ENCODE measurements at places on chromosomes 1 and 21. TPM values are rescaled to one million over a fixed set of nuclear protein-coding genes. Genes with fewer than 3 reads are reported as not detected.

GRCh38 chr1:45552331-45552730 is 1.7 kb downstream of the AKR1A1 start:
- no peak overlapping the region for H3K27ac ChIP-seq
- H3K36me3 ChIP-seq = peaks cover 6% of the 10 kb centered on the region
- no peaks in the 10 kb centered on the region for H3K27me3 ChIP-seq
- H3K4me1 ChIP-seq = peaks cover 14% of the 10 kb centered on the region

The COL11A1 gene
- total RNA-seq = not detected

- DNase-seq = no peak
- no peak overlapping the region for H3K4me3 ChIP-seq
- H3K27me3 ChIP-seq = no peaks in the 10 kb centered on the region
- H3K36me3 ChIP-seq = no peaks in the 10 kb centered on the region
- H3K27ac ChIP-seq = no peak overlapping the region
Measured at GRCh38 chr1:78383923-78384322, 106.9 kb upstream of the PTGFR start.

- peaks cover 17% of the 10 kb centered on the region for H3K4me1 ChIP-seq
- peaks cover 11% of the 10 kb centered on the region for H3K36me3 ChIP-seq
- DNase-seq = no peak
Measured at GRCh38 chr1:7960165-7960564, 1.3 kb upstream of the PARK7 start.

The PDZK1IP1 gene
- total RNA-seq = not detected

GRCh38 chr1:11100149-11100493 is 452 bp upstream of the EXOSC10 start:
- DNase-seq = no peak
- H3K4me3 ChIP-seq = peak overlapping the region; percentile 88
- H3K27ac ChIP-seq = peak overlapping the region; percentile 71
- H3K4me1 ChIP-seq = peaks cover 13% of the 10 kb centered on the region

The CFHR2 gene
- total RNA-seq = not detected

DNA sequence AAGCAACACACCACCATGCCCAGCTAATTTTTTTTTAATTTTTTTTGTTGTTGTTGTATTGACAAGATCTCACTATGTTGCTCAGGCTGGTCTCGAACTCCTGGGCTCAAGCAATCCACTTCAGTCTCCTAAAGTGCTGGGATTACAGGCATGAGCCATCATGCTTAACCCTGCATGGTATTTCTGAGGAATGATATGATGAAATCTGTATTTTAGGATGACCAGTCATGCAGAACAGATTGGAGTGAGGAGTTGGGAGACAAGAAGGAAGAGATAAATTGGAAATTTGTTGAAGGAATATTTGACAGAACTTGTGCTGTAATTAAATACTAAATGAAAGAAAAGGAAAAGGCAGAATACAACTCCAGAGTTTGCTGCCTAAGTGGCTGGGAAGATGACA is 4.7 kb upstream of the NDUFS5 start:
- H3K36me3 ChIP-seq = no peaks in the 10 kb centered on the region
- H3K27me3 ChIP-seq = peaks cover 2% of the 10 kb centered on the region
- no peak overlapping the region for H3K27ac ChIP-seq
- DNase-seq = no peak

DNA sequence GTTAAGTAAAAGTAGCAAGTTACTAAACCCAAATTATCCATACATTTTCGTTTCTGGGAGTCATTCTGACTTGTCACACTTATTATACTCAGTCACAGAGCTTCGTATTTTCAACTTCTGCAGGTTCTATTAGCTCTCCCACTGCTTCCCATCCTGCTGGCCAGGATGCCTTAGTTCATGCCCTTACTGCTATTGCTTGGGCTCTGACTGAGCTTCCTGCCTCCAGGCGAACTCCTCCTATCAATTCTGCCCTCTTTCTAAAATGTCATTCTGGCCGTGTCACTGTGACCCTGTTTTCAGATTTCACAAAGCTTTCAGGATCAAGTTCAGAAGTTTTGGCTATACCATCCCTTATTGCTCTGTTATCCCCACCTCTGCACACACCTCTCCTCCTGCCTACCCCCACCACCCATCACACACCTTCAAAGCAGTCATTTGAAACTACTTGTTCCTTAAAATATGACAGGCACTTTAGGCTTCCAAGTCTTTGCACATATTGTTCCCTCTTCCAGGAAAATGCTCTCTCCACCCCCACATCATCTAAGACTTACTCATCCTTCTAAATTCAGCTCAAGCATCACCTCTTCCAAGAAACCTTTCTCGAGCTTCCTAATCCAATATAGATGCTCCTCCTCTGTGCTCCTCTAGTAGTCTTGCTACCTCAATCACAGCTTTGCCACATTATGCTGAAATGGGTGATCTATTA is 278.0 kb downstream of the BRINP2 start:
- no peaks in the 10 kb centered on the region for H3K27me3 ChIP-seq
- H3K36me3 ChIP-seq = no peaks in the 10 kb centered on the region
- no peak for DNase-seq
- no peaks in the 10 kb centered on the region for H3K4me1 ChIP-seq
- H3K27ac ChIP-seq = no peak overlapping the region

The DDX59 gene
- 39.9 TPM for total RNA-seq
